ENCODE measurements at places on chromosomes 12 and 14. TPM values are rescaled to one million over a fixed set of nuclear protein-coding genes. Genes with fewer than 3 reads are reported as not detected.

CLEC4A gene
- total RNA-seq: 1.1 TPM

KLRF1 gene
- total RNA-seq: not detected

PRH1 gene
- total RNA-seq: 32.6 TPM

PLBD1 gene
- total RNA-seq: 41.3 TPM

CD27 gene
- not detected for total RNA-seq
